SK-MEL-5 (cell line): ENCODE measurements at places on chromosomes 6 and 20. TPM values are rescaled to one million over a fixed set of nuclear protein-coding genes. Genes with fewer than 3 reads are reported as not detected.

ACTL10 gene
- not detected in 2 replicates for total RNA-seq

BACH2 gene
- 0.77 and 0.88 TPM in 2 replicates for total RNA-seq

SOX4 gene
- 25.8 and 28.4 TPM in 2 replicates for total RNA-seq

SLC13A3 gene
- total RNA-seq: 4.1 and 5.2 TPM in 2 replicates

CST2 gene
- total RNA-seq: not detected in 2 replicates

MCHR2 gene
- 0.16 and 0.18 TPM in 2 replicates for total RNA-seq

SLCO4A1 gene
- 48.1 and 53.5 TPM in 2 replicates for total RNA-seq

TINAG gene
- total RNA-seq: not detected in 2 replicates

RNF182 gene
- 21.2 and 26.6 TPM in 2 replicates for total RNA-seq

AVP gene
- total RNA-seq: not detected in 2 replicates

HDGFL1 gene
- total RNA-seq: not detected in 2 replicates

ADGRG6 gene
- 130 and 134 TPM in 2 replicates for total RNA-seq

PRR18 gene
- total RNA-seq: not detected in 2 replicates

GSTA3 gene
- 0.80 TPM in 1 of 2 replicates, not detected in the other for total RNA-seq

RIPPLY2 gene
- total RNA-seq: 3.8 and 4.5 TPM in 2 replicates

CPNE5 gene
- 0.63 TPM in 1 of 2 replicates, not detected in the other for total RNA-seq

MOCS1 gene
- total RNA-seq: 11.3 and 12.9 TPM in 2 replicates

PGC gene
- not detected in 2 replicates for total RNA-seq

JAG1 gene
- total RNA-seq: 89.6 and 94.1 TPM in 2 replicates

ULBP2 gene
- 0.37 and 0.61 TPM in 2 replicates for total RNA-seq

DZANK1 gene
- total RNA-seq: 2.7 and 4.6 TPM in 2 replicates

XKR7 gene
- total RNA-seq: 0.03 and 0.11 TPM in 2 replicates

LPA gene
- not detected in 2 replicates for total RNA-seq

SLC16A10 gene
- 5.9 and 7.3 TPM in 2 replicates for total RNA-seq

SLC17A2 gene
- not detected in 2 replicates for total RNA-seq

FAM217A gene
- total RNA-seq: not detected in 2 replicates

RAMACL gene
- total RNA-seq: 0.08 and 0.18 TPM in 2 replicates

ABCC10 gene
- 16.6 and 17.1 TPM in 2 replicates for total RNA-seq

MCM3 gene
- total RNA-seq: 109 and 113 TPM in 2 replicates

IMPG1 gene
- not detected in 2 replicates for total RNA-seq

EPHA7 gene
- 4.9 and 5.7 TPM in 2 replicates for total RNA-seq

OR2B6 gene
- total RNA-seq: not detected in 2 replicates

ANKRD66 gene
- not detected in 2 replicates for total RNA-seq

TREML2 gene
- not detected in 2 replicates for total RNA-seq

SEMG1 gene
- not detected in 2 replicates for total RNA-seq
